ENCODE measurements at places on chromosomes 2 and 18.

DNA sequence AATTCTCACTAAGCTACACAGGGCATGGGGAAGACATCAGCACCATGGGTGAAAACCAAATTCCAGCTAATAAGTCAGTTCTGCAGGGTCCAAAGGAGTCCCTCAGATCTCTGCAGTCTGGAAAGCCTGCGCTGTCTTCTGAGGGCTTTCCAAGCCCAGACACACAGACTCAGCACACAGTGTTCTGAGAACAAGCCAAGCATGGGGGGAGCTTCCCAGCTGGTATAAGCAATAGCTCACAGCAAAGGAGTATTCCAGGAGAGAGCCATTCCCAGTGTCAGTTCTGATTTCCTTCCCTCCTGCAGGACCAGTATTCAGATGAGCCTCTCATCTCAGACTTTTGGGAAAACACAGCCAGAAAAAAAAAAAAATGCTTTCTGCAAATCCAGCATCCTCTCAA, 370.8 kb downstream of the TNS1 start:
- DNase-seq, result no peak

DNA sequence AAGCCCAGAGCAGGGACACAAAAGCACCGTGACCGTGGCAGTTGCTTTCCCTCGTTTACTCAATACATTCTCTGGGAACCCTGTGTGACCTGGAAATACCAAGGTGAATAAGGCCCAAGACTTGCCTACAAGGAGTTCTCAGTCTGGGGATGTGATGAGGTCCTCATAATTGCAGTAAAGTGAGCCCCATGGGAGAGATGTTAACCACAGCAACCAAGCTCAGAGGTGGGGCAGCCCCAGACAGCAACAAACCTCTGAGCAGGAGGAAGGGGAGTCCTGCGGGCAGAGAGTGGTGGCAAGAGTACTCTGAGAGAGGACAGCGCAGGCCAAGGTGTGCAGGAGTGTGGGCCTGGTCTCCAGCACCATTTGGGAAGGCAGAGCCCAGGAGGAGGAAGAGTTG, 91.6 kb downstream of the TTC32 start:
- DNase-seq, result no peak

DNA sequence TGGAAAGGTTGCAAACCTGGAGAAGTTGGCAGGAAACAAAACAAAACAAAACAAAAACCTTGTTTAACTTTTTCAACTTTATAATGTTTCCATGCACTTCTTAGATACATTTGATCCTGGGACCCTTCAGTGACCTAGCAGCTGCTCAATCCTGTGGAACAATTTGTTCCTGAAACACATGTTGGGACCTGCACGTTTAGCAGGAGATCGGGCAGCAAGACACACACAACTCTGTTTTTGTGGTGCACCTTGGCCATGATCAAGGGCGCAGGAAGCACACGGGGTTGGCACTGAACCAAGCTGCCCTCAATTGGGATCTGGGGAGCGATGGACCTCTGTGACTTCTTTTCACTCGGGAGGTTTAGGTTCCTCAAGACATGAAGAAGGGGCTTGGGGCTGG, 268.7 kb downstream of the LOXHD1 start:
- DNase-seq, result no peak

- peak; percentile 11 for DNase-seq
These were observed 7.5 kb downstream of the SLC9A4 start for GRCh38 chr2:102480285-102481195.

DNA sequence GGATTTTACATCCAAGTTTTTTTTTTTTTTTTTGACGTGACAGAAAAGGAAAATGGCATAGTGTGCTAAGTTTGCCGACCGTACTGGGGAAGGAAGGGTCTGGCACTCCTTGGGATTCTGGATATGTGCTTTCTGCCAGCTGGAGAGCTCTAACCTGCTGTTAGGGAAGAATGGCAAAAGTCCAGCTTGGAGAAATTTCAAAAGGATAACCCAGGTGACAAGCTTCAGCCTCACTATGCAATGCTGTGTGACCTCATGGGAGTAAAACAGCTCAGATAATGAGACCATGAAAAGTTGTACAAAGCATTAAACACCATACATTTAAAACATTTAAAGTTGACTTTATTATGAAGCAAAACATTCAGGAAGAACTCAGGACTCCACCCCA, 10.3 kb upstream of the GPR45 start:
- DNase-seq, result no peak

DNA sequence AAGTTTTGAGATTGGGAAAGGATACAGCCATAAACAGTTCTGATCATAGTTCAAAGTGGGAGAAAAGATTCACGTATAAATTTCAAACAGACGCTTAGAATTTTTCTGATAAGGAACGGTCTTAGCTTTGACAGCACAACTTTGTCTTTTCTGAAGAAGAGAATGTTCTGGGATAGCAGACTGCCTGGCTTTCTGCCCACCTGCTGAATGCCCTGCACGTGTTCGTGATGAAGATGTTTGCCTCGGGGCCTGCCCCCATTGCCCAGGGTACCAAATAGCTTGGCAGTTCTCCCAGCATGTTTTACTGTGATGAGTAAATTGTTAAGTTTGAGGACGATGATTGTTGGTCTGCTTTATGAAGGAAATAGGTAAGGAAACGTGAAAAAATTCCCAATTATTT, 4.6 kb downstream of the MRPL33 start:
- no peak for DNase-seq

All from activated CD4-positive, alpha-beta T cell treated with anti-CD3 and anti-CD28 coated beads, Interleukin-2, Interleukin-4, amounts not matched to agents 100 ng/mL and 50 ng/mL, durations not matched to agents 16 hours and 8 hours (primary cell).